ENCODE measurements at places on chromosomes 1 and 21. TPM values are rescaled to one million over a fixed set of nuclear protein-coding genes. Genes with fewer than 3 reads are reported as not detected.
A peak's percentile ranks its signal among the peaks of the same experiment; 100 is the strongest.

The C1QA gene
- total RNA-seq: 501 TPM

- no peak overlapping the region for H3K27ac ChIP-seq
- H3K36me3 ChIP-seq: no peaks in the 10 kb centered on the region
- DNase-seq: no peak
- no peak overlapping the region for H3K4me3 ChIP-seq
Observed at GRCh38 chr1:21550097-21550496, 40.9 kb downstream of the ALPL start.

The GUCA2B gene
- total RNA-seq: not detected

DNA sequence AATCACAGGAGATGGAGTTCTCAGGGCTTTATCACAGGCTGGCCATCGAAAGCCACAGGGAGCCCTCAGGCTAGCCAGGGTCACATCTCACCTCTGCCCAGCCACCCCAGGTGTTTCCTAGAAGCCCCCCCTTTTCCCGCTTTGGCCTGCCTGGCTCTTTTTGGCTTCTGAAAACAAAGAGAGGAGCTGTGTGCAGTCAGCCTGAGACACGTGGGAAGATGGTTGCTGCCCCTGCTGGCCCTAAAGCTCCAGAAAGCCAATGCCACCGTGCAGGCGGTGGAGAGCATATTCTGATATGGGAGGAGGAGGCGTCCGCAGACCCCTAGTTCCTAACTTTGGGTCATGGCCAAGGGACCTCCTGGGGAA lies 18.7 kb upstream of the LBR start:
- H3K4me3 ChIP-seq: no peak overlapping the region
- no peaks in the 10 kb centered on the region for H3K27me3 ChIP-seq
- no peak for DNase-seq
- H3K36me3 ChIP-seq: no peaks in the 10 kb centered on the region

GRCh38 chr1:115222616-115223402 lies 115.2 kb downstream of the NGF start:
- H3K4me3 ChIP-seq: no peak overlapping the region
- no peaks in the 10 kb centered on the region for H3K27me3 ChIP-seq
- no peak overlapping the region for H3K27ac ChIP-seq
- no peaks in the 10 kb centered on the region for H3K4me1 ChIP-seq

DNA sequence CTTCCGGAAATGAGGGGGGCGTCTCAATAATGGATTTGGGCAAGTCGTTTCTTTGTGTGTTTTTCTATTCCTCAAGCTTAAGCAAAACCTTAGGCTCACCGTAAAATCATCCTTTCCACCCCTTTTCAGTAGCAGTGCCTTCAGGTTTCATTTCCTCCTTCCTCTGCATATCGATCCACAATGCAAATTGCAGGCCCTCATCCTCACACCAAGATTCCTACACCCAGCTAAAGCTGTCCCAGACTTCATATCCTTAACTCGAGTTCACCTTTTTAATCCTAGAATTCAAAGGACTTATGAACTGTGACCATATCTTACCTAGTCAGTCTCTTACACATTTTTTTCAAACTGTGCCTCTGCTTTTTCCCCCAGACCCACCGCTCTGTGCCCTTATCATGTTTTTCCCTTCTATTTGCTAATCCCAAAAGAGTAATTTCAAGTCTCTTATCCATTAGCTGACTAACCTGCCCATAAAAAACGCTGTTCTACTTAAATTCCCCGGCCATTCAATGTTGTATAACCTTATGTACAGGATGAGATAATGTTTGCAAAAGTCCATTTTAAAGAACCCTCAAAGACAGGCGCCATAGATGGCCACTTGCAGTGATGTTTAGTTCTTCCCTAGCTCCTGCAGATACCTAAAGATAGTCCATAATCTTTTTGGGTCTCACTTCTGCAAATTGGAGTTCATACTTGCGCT lies 1.5 kb downstream of the AKIRIN1 start:
- peak overlapping the region; percentile 100 for H3K4me3 ChIP-seq
- no peaks in the 10 kb centered on the region for H3K36me3 ChIP-seq
- peak overlapping the region; percentile 46 for H3K27ac ChIP-seq
- no peak for DNase-seq
- H3K27me3 ChIP-seq: no peaks in the 10 kb centered on the region

DNA sequence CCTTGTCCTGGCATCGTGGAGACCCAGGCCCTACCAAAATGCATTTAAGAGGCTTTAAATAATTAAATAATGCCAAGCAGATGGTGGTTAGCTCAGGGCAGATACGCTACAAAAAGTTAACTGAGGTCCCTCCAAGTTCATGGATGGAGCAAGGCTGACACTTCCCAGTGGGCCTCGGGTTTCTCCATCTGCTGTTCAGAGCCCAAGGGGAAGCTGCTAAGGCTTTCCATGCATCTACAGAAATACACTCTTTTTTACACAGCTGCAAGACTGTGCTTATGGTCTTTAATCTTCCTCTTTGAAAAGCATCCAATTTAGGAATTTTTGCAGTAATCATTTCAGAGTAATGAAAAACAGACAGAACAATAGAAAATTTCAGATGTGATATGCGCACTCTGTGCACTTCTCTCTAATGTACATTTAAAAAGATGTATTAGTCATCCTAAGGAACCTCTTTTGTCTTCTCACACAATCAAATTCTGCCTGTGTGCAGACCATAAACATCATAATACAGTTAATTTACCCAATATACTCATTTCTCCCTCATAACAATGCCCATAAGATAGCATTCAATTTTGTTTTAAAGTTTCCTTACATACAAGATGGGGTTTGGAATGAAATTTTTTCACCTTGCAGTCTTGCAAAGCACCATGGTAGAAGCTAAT lies 173.2 kb upstream of the ATP1B1 start:
- no peak overlapping the region for H3K27ac ChIP-seq
- no peak for DNase-seq
- H3K4me3 ChIP-seq: no peak overlapping the region
- no peaks in the 10 kb centered on the region for H3K27me3 ChIP-seq
- no peaks in the 10 kb centered on the region for H3K4me1 ChIP-seq
